Posterior vena cava (tissue), 2 donors: ENCODE measurements at places on chromosomes 4 and X. TPM values are rescaled to one million over a fixed set of nuclear protein-coding genes. Genes with fewer than 3 reads are reported as not detected.

Gene PRIMPOL
- 18.1 TPM for total RNA-seq

Gene TCEAL3
- total RNA-seq = 113 TPM

DNA sequence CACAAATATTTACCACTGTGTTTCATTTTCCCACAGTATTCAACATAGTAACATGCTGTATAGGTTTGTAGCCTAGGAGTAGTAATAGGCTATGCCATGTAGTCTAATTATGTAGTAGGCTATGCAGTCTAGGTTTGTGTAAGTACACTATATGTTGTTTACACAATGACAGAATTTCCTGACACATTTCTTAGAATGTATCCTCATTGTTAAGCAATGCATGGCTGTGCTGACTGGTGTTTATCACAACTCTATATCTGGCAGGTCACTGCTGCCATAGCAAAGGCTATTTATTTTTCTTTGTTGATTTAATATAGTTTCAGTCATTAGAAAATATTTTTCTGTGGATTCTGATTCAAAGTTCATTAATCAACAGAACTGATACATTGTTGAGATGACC, 108.3 kb upstream of the TEX13A start:
- DNase-seq = no peak

- no peak for DNase-seq
Measured at GRCh38 chr4:53235547-53235946, 130.3 kb downstream of the SCFD2 start.

GRCh38 chrX:153707406-153707805, 16.8 kb downstream of the BCAP31 start:
- DNase-seq = no peak

DNA sequence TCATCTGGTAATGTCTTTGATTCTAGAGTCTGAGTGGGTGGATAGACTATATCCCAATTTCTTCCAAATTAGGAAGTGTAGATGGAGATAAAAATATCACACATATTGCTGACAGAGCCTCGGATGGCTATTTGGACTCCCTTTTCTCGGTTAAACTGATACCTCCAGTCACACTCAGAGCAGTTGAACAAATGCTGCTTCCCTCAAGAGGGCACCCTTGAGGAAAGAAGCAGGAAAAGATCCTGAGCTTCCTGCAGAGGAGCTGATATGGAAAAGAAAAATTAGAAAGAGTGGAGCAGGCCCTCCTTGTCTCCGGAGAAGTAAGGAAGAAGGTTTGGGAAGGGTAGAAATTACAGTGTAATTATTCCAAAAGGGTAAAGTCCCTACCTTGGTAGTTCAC, 96.2 kb upstream of the CCSER1 start:
- DNase-seq = no peak
